MCF 10A (cell line): ENCODE measurements at places on chromosomes 11 and 22. TPM values are rescaled to one million over a fixed set of nuclear protein-coding genes. Genes with fewer than 3 reads are reported as not detected.

The BIRC3 gene
- total RNA-seq = 91.6 and 124 TPM in 2 replicates

DNA sequence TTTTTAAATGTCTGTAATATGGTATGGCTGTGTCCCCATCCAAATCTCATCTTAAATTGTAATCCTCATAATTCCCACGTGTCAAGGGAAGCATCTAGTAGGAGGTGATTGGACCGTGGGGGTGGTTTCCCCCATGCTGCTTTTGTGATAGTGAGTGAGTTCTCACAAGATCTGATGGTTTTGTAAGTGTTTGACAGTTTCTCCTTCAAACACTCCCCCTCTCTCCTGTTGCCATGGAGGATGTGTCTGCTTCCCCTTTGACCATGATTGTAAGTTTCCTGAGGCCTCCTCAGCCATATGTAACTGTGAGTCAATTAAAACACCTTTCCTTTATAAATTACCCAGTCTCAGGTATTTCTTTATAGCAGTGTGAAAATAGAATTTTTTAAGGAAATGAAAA lies 31.1 kb upstream of the CD44 start:
- no peaks in the 10 kb centered on the region for H3K27me3 ChIP-seq
- H3K4me1 ChIP-seq = peaks cover 31% of the 10 kb centered on the region
- H3K27ac ChIP-seq = no peak overlapping the region

DNA sequence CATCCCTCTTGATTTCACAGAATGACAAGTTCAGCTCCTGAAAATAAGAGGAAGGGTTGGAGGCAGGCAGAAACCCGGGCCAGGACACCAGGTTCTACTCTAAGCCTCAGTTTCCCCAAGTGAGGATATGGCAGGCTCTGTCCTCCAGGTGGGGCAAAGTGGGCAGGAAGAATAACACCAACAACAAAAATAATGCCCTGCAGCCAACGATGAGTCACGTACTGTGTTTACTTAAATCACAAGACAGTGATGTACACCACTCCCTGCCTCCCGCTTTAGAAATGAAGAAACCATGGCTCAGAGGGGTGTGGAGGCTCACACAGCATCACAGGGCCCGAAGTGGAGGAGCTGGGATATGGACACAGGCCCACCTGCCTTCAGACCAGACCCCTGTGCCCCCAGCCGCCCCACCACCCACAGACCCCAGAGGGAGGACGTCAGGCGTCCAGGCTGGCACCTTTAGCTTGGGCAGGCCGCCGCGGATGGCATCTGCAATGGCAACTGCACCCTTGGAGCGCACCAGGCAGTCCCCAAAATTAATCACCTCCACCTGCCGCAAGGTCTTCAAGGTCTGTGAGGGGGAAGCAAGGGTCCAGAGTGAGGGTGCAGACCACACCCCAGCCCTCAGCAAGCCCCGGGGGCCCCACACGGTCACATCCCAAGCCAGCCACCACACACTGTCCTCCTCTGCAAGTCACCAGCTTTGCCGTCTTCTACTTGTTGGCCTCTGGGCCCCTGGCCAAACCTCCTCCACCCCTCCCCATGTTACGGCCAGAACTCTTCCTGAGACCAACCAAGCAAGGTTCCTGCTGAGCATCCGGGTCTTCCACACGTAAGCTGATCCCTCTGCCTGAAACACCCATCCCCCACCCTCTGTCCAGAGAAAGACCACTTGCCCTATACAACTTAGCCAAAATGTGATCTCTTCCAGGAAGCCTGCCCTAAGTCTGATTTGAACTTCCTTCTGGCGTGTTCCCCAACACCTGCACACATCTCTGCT lies 15.8 kb upstream of the CHADL start:
- H3K27ac ChIP-seq = peak overlapping the region; percentile 75
- H3K4me1 ChIP-seq = peaks cover 9% of the 10 kb centered on the region
- no peak overlapping the region for H3K4me3 ChIP-seq
- DNase-seq = peak; percentile 89

The MPPED2 gene
- not detected in 2 replicates for total RNA-seq

DNA sequence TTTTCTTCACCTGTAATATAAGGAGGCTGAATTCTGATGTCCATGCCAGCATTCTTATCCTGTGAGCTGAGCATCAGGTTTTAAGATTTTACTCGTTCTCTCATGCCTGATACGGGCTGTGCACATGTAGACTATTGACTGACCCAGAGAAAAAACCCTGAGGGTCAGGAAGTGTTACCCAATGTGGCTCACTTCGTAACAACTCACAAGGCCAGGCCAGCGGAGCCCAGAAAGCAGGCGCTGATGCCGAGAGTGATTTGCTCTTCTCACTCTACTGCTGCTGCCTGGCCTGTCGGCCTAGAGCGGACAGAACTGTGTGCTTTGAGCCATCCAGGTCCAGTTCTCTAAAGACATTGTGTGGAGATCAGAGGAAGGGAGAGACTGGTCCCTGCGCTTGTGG lies 10.8 kb downstream of the THYN1 start:
- H3K27ac ChIP-seq = no peak overlapping the region
- H3K4me3 ChIP-seq = no peak overlapping the region
- H3K4me1 ChIP-seq = no peaks in the 10 kb centered on the region
- H3K36me3 ChIP-seq = peaks cover 7% of the 10 kb centered on the region

DNA sequence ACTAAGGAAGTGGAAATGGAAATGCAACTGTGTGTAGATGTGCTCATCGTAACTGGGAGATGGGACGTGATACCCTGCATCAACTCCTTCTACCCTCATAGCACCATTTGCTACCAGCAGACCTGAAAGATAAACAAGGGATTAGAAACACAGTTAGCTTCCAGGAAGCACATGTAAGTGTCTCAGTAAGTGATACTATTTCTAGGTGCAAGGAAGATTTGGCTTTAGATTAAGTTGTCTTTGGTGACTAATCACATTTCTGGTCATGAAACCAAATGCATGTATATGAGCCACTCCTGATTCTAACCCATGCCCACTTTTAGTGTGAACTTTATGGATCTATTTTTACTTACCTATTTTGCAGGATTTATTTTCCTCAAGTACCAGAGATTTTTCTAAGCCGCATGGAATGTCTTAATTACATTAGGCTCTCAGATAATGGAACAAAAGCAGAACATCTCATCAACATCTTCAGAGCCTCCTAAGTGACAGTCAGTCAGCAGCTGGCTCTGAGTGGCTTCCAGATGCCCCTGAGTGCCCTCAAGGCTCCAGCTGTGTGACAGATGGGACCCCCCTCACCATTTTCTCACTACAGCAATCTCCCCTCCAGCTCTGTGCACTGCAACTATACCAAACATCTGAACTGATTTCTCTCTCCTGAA lies 21.2 kb downstream of the SLC5A12 start:
- no peak overlapping the region for H3K4me3 ChIP-seq
- H3K36me3 ChIP-seq = no peaks in the 10 kb centered on the region
- no peak overlapping the region for H3K27ac ChIP-seq
- no peaks in the 10 kb centered on the region for H3K27me3 ChIP-seq
- DNase-seq = no peak

The YPEL4 gene
- total RNA-seq = 0.16 TPM in 1 of 2 replicates, not detected in the other

DNA sequence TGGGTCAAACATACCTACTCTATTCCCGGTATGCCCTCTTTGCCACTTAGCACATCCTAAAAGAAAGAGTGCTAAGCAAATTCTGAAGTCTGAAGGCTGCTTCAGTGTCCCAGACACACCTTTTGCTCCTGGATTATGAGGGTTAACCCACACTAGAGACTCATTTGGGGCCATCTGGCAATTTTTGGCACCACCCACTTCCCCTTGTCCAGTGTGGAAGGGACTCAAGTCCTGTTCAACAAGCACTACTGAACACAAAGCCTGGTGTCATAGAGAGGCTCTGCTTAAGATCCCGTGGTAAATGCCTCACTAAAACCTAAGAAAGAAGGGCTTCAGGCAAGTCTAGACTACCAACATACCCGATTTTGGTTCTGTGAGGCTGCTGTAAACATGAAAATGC lies 85.8 kb downstream of the SERGEF start:
- peaks cover 4% of the 10 kb centered on the region for H3K4me1 ChIP-seq
- no peak overlapping the region for H3K4me3 ChIP-seq
- H3K27me3 ChIP-seq = no peaks in the 10 kb centered on the region
- H3K27ac ChIP-seq = no peak overlapping the region

The OR8I2 gene
- not detected in 2 replicates for total RNA-seq

DNA sequence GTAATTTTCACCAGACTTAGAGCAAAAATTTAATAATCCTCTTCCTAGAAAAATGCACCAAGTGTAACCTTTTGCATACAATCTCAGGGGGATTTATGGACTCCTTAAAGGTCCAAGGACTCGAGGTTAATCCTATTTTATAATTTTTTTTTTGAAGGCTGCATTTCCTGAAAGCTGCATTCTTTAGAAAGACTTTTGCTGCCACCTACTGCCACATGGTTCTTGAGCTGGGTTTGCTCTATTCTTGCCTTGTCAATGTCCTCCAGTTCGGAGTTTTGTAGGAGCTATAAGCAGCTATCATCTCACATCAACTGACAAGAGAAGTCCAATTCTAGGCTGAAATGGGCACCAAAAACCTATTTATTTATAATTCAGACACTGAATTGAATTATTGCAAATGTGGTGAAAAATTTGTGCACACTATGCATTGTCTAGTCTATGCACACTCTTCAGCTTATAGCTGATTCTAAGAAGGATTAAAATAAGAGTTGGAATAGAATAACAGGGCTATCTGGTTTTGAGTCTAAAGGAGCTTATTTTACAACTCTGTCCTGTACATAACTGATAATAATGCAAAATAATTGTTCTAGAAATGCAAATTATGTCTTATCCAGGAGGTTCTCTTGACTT lies 31.3 kb downstream of the TRAF6 start:
- H3K4me3 ChIP-seq = no peak overlapping the region
- DNase-seq = peak; percentile 59
- no peaks in the 10 kb centered on the region for H3K36me3 ChIP-seq
- no peak overlapping the region for H3K27ac ChIP-seq
- H3K27me3 ChIP-seq = no peaks in the 10 kb centered on the region

DNA sequence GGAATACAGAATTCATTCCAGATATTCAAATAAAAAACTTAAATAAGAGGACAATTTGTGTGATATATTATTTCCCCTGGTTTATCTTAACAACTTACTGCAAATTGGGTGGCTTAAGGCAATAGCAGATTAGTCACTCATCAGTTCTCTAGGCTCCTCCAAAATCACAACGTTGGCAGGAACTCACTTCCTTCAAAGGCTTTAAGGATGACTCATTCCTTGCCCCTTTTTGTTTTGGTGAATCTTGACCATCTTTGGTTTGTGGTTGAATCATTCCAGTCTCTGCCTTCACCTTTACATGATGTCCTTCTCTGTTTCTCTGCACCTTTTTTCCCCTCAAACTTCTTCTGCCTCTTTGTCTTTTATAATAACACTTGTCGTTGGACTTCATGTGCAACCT lies 3.4 kb downstream of the OR10AG1 start:
- H3K36me3 ChIP-seq = no peaks in the 10 kb centered on the region
- H3K27ac ChIP-seq = no peak overlapping the region
- no peaks in the 10 kb centered on the region for H3K4me1 ChIP-seq
- no peaks in the 10 kb centered on the region for H3K27me3 ChIP-seq
- no peak for DNase-seq

GRCh38 chr11:20488352-20488751 lies 100.8 kb downstream of the PRMT3 start:
- H3K4me3 ChIP-seq = no peak overlapping the region
- H3K36me3 ChIP-seq = peaks cover 30% of the 10 kb centered on the region
- H3K27ac ChIP-seq = no peak overlapping the region
- H3K27me3 ChIP-seq = no peaks in the 10 kb centered on the region
- peaks cover 11% of the 10 kb centered on the region for H3K4me1 ChIP-seq

DNA sequence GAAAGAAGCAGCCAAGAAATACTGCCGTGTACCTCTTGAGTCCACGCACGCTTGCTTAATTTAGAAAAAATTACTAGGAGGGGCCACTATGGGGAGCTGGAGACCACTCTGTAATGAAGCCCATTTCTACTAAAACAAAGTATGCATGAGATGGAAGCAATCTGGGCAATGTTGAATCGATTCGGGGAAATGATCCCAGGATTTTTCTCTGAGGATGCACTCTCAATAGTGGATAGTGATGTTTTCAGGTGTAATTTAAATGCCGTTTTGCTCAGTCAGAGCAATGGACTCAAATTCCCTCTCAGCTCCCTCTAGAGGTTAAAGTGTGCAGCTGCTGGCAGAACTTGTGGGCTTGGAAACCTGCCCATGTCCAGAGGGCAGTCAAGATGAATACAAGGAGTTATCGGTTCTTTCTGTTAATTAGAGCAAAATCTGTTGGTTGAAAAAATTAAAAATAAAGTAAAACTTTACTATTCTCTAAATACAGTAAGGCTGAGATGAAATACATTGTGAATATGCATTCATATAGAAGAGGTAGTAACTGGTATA lies 64.1 kb downstream of the ME3 start:
- no peak overlapping the region for H3K4me3 ChIP-seq
- H3K36me3 ChIP-seq = no peaks in the 10 kb centered on the region
- H3K27ac ChIP-seq = no peak overlapping the region
- peak; percentile 82 for DNase-seq
- peaks cover 20% of the 10 kb centered on the region for H3K4me1 ChIP-seq

GRCh38 chr11:95650276-95650675 lies 139.3 kb downstream of the FAM76B start:
- no peak overlapping the region for H3K27ac ChIP-seq
- peaks cover 7% of the 10 kb centered on the region for H3K4me1 ChIP-seq
- H3K4me3 ChIP-seq = no peak overlapping the region
- H3K27me3 ChIP-seq = no peaks in the 10 kb centered on the region
- no peak for DNase-seq

The TSSK2 gene
- not detected in 2 replicates for total RNA-seq

GRCh38 chr11:133835593-133836548 lies 9.4 kb downstream of the SPATA19 start:
- peak overlapping the region; percentile 3 for H3K27ac ChIP-seq
- no peaks in the 10 kb centered on the region for H3K4me1 ChIP-seq
- no peak for DNase-seq
- H3K4me3 ChIP-seq = no peak overlapping the region
- no peaks in the 10 kb centered on the region for H3K27me3 ChIP-seq

DNA sequence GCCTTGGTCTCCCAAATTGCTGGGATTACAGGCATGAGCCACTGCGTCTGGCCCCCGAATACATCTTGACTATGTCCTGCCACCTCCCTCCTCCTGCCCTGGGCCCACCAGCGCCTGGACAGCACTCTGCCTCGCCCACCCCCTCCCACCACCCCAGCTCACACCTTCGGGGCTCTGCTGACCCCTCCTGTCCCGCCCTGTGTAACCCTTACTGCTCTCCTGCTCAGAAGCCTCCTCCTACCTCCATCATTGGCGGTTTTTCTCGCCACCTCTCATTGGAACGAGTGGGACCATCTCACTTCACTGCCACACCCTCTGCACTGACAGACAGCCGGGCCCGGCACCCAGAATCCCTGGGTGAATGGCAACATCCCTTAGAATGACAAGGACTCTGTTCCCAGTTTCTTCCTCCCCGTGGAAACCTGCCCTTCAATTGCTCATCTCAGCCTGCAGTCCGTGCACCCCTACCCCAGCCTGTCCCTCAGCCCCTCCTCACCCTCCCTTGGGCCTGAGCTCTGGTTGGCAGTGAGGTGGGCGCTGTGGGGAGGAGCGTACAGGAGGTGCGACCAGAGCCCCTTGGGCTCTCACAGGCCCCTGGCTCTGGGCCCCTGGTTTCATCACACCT lies 32.2 kb downstream of the LRRC74B start:
- no peaks in the 10 kb centered on the region for H3K36me3 ChIP-seq
- H3K27ac ChIP-seq = no peak overlapping the region
- no peak for DNase-seq
- H3K27me3 ChIP-seq = no peaks in the 10 kb centered on the region

GRCh38 chr11:115481528-115481927 lies 22.7 kb downstream of the CADM1 start:
- H3K4me1 ChIP-seq = no peaks in the 10 kb centered on the region
- H3K27me3 ChIP-seq = peaks cover 39% of the 10 kb centered on the region
- no peak overlapping the region for H3K4me3 ChIP-seq
- peaks cover 6% of the 10 kb centered on the region for H3K36me3 ChIP-seq

- H3K4me1 ChIP-seq = peaks cover 13% of the 10 kb centered on the region
- no peaks in the 10 kb centered on the region for H3K36me3 ChIP-seq
- H3K27me3 ChIP-seq = peaks cover 27% of the 10 kb centered on the region
- no peak for DNase-seq
- H3K4me3 ChIP-seq = no peak overlapping the region
These were observed 2.4 kb upstream of the SLCO2B1 start for GRCh38 chr11:75148436-75148983.
